ENCODE measurements at places on chromosomes 1 and 21.

DNA sequence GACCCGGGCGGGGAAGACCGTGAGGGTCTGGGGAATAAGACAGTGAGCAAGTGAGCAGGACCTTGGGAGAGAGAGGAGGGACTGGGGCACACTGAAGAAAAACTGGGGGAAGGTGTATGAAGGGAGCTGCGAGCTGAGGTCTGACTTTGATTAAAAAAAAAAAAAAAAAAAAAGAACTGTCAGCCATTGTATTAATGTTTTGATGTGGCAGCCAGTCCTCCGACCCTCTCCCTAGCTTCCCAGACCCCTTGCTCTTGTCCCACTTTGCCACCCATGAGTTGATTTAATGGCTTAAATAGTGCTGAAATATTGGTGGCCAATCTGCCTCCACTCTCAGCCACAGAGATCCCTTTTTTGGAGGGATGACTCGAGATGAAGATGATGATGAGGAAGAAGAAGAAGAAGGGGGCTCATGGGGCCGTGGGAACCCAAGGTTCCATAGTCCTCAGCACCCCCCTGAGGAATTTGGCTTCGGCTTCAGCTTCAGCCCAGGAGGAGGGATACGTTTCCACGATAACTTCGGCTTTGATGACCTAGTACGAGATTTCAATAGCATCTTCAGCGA lies 652 bp downstream of the HAX1 start:
- H3K4me3 ChIP-seq = peak overlapping the region; percentile 73
- H3K4me1 ChIP-seq = peaks cover 4% of the 10 kb centered on the region
- DNase-seq = no peak
- H3K27ac ChIP-seq = peak overlapping the region; percentile 67

DNA sequence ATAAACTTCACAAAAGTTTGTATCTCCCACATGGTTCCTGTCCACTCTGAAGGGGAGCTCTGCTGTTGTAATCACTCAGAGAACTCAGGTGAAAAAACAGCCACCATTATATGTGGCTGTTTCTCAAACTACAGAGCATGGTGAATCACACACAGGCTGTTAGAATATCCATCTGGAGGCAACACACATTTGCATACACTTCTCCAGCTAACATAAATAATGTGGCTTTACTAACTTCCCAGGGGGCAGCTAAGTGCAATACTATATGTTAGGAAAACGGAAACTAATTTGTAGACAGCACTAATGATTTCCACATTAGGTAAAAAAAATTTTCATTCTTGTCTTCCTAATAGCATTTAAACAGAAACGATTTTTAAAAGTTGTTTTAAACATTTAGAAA lies 49.3 kb downstream of the PTGFR start:
- no peaks in the 10 kb centered on the region for H3K4me1 ChIP-seq
- H3K27ac ChIP-seq = no peak overlapping the region
- H3K27me3 ChIP-seq = no peaks in the 10 kb centered on the region
- DNase-seq = no peak
- H3K4me3 ChIP-seq = no peak overlapping the region

DNA sequence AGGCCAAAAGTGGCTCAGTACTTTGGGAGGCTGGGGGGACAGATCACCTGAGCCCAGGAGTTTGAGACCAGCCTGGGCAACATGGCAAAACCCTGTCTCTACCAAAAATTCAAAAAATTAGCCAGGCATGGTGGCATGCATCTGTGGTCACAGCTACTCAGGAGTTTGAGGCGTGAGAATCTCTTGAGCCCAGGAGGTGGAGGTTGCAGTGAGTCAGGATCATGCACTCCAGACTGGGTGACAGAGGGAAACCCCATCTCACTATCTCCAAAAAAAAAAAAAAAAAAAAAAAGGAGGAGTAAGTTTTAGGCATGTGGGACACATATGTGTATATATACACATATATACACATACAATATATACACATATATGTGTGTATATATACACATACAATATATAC lies 165.3 kb upstream of the DPYD start:
- DNase-seq = no peak
- no peaks in the 10 kb centered on the region for H3K4me1 ChIP-seq
- H3K27me3 ChIP-seq = no peaks in the 10 kb centered on the region
- H3K4me3 ChIP-seq = no peak overlapping the region
- H3K27ac ChIP-seq = no peak overlapping the region

DNA sequence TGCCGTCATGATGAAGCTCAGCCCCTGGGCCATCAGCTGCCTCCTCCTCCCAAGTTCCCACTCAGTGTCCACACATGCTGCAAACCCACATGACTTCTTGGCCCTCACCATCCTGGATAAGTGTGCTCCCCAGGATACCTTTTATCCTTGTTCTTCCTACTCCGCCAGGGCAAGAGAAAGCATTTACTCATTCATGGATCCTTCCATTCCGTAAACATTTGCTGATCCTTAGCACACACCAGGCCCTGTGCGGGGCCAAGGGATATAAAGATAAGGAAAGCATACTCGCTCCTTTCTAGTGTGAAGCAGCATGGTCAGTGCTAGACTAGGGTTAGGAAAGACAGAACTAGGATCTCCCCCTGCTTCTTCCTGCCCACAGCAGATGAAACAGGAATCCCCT lies 122.1 kb upstream of the HMGB4 start:
- H3K4me3 ChIP-seq = no peak overlapping the region
- DNase-seq = no peak

GRCh38 chr1:204443871-204444581 lies 32.4 kb upstream of the PPP1R15B start:
- H3K27me3 ChIP-seq = no peaks in the 10 kb centered on the region
- DNase-seq = no peak
- peak overlapping the region; percentile 39 for H3K27ac ChIP-seq
- no peaks in the 10 kb centered on the region for H3K36me3 ChIP-seq
- no peak overlapping the region for H3K4me3 ChIP-seq
- peaks cover 27% of the 10 kb centered on the region for H3K4me1 ChIP-seq

GRCh38 chr1:156644146-156644545 lies 2.2 kb downstream of the BCAN start:
- H3K4me3 ChIP-seq = no peak overlapping the region
- peaks cover 9% of the 10 kb centered on the region for H3K4me1 ChIP-seq
- no peak for DNase-seq
- H3K36me3 ChIP-seq = no peaks in the 10 kb centered on the region

GRCh38 chr1:54239035-54239383 lies 39.0 kb downstream of the MRPL37 start:
- H3K4me1 ChIP-seq = peaks cover 5% of the 10 kb centered on the region
- no peak overlapping the region for H3K4me3 ChIP-seq
- H3K27me3 ChIP-seq = no peaks in the 10 kb centered on the region
- H3K36me3 ChIP-seq = no peaks in the 10 kb centered on the region
- DNase-seq = no peak
- H3K27ac ChIP-seq = no peak overlapping the region

- DNase-seq = no peak
- H3K27ac ChIP-seq = no peak overlapping the region
- H3K4me1 ChIP-seq = no peaks in the 10 kb centered on the region
- no peaks in the 10 kb centered on the region for H3K36me3 ChIP-seq
- H3K27me3 ChIP-seq = no peaks in the 10 kb centered on the region
Observed at GRCh38 chr1:216632980-216633379, 90.2 kb downstream of the ESRRG start.

- peaks cover 13% of the 10 kb centered on the region for H3K4me1 ChIP-seq
- H3K36me3 ChIP-seq = no peaks in the 10 kb centered on the region
- no peaks in the 10 kb centered on the region for H3K27me3 ChIP-seq
Observed at GRCh38 chr1:228990906-228991569, 255.8 kb downstream of the RHOU start.

GRCh38 chr1:29310616-29311180 lies 74.4 kb downstream of the PTPRU start:
- no peaks in the 10 kb centered on the region for H3K27me3 ChIP-seq
- H3K4me3 ChIP-seq = no peak overlapping the region
- H3K4me1 ChIP-seq = no peaks in the 10 kb centered on the region
- DNase-seq = no peak
- no peaks in the 10 kb centered on the region for H3K36me3 ChIP-seq
- no peak overlapping the region for H3K27ac ChIP-seq

DNA sequence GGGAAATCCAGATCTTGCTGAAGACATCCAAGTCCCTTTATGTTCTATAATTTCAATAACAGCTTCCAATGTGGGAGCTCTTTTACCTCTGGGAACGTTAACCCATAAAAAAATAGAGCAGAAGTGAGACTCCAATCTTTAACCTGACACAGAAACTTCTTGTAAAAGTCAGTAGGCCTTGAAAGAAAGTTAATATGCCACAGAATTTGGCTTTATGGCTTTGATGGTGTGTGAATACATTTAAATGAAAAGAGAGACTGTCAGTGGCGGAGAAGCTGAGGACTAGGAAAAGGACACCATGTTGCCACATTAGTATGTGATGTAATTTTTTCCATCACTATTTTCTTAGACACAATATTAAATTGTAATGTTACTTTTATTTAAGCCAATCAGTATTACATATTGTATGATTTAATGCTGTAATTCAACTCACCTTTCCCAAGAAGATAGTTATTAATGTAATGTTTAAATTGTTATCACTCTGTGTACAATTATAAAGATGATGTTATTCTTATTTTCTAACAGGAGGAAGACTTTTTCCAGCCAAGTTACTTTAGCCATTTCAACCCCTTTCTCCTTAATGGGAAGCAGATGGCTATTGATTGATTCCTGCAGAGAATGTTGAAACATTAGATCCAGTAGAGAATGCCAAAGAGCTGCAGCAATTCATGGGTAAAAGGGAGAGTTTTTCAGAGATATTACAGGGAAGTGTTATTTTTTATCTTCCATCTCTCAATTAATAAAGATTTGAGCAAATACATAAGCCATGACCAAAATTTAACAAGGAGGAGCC lies 17.5 kb upstream of the CLDN8 start:
- no peak overlapping the region for H3K4me3 ChIP-seq
- no peaks in the 10 kb centered on the region for H3K27me3 ChIP-seq
- no peak for DNase-seq
- no peak overlapping the region for H3K27ac ChIP-seq

DNA sequence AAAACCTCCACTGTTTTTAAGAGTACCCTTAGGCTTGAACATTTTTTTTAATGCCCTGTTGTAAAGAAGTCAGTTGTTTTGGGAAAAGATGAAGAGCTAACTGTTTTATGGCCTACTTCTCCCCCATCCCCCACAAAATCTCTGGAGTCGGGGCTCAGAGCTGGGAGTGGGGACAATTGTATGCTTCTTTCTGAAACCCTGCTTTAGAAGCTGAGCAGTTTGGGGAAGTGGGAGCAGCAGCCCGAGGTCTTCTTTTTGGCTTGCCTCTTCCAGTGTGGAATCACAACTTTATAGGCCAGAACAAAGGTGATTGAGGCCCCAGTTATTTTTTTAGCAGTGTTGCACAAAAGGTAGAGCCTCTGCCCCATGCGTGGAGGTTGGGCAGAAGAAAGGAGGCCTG lies 25.2 kb downstream of the PPP2R5A start:
- H3K4me3 ChIP-seq = no peak overlapping the region
- no peaks in the 10 kb centered on the region for H3K27me3 ChIP-seq
- no peak overlapping the region for H3K27ac ChIP-seq
- no peaks in the 10 kb centered on the region for H3K4me1 ChIP-seq

- DNase-seq = no peak
- H3K4me3 ChIP-seq = no peak overlapping the region
- H3K4me1 ChIP-seq = no peaks in the 10 kb centered on the region
- no peak overlapping the region for H3K27ac ChIP-seq
- no peaks in the 10 kb centered on the region for H3K36me3 ChIP-seq
- H3K27me3 ChIP-seq = no peaks in the 10 kb centered on the region
Observed at GRCh38 chr1:196324345-196324744, 283.9 kb downstream of the KCNT2 start.

DNA sequence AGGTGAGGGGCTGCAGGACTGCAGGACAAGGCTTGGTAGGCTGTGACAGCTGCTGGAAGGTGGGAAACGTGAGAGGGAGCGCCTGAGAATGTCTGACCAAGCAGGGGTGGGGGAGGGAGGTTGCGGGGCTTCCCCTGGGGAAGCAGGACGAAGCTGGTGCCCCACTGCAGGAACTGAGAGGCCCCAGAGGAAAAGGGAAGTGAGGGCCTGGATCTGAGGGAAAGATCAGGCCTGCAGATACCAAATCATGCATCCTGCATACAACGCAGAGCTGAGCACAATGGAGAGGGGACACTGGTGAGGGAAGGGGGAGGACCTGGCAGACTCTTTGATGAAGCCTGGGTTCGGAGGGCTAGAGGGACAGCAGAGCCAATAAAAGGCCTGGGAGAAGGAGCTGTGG lies 65.7 kb upstream of the BACE2 start:
- H3K27me3 ChIP-seq = no peaks in the 10 kb centered on the region
- no peak for DNase-seq
- no peak overlapping the region for H3K4me3 ChIP-seq
- no peak overlapping the region for H3K27ac ChIP-seq
- no peaks in the 10 kb centered on the region for H3K4me1 ChIP-seq

- H3K27ac ChIP-seq = no peak overlapping the region
- no peak for DNase-seq
- H3K4me1 ChIP-seq = peaks cover 29% of the 10 kb centered on the region
- H3K4me3 ChIP-seq = no peak overlapping the region
Observed at GRCh38 chr1:1613509-1614082, 1.7 kb upstream of the MIB2 start.

- H3K36me3 ChIP-seq = no peaks in the 10 kb centered on the region
- H3K27ac ChIP-seq = no peak overlapping the region
- no peaks in the 10 kb centered on the region for H3K4me1 ChIP-seq
- DNase-seq = no peak
- H3K4me3 ChIP-seq = no peak overlapping the region
- no peaks in the 10 kb centered on the region for H3K27me3 ChIP-seq
Observed at GRCh38 chr1:18045203-18045602, 62.4 kb upstream of the IGSF21 start.

DNA sequence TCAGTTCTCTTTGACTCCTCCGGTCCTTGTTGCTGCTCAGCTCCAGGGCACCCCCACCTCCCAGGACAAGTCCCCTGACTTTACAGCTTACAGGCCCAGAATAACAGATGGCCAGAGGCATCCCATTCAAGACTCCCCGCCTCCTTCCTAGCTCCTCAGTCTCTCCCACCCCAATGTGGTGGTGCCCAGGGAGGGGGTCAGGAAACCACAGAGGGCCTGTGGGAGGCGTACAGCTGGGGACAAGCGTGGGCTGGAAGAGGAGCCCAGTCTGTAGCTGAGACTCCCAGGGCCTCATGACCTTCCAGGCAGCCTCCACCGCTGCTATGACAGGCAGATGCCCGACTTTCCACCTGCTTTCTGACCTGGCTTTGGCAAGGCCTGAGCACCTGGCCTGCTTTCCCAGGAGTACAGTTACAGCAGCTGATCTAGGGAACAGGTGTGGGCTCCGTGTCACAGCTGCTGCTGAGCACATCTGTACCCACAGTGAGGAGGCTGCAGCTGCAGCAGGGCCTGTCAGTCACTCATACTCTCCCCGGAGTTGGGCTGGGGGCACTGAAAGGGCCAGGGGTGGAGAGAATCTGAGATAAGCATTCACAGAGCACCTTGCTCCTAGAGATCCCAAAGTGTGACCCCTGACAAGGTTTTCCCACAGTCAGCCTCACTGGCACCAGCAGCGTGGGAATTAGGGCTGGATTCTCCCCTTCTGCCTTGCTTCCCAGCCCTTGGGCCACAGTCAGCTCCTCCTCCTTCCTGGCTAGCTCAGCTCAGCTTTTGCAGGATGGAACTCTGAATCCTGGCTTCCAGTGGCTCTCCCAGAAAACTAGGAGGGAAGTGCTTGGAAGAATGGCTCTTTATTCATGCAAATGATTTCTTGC lies 7.1 kb upstream of the NAV1 start:
- H3K4me1 ChIP-seq = peaks cover 13% of the 10 kb centered on the region
- no peak overlapping the region for H3K27ac ChIP-seq
- no peaks in the 10 kb centered on the region for H3K36me3 ChIP-seq
- no peaks in the 10 kb centered on the region for H3K27me3 ChIP-seq

- H3K4me3 ChIP-seq = no peak overlapping the region
- H3K4me1 ChIP-seq = no peaks in the 10 kb centered on the region
- H3K27me3 ChIP-seq = no peaks in the 10 kb centered on the region
- no peak for DNase-seq
Observed at GRCh38 chr1:116841569-116842344, 68.0 kb upstream of the PTGFRN start.
